ENCODE measurements at places on chromosomes 6 and 20.

DNA sequence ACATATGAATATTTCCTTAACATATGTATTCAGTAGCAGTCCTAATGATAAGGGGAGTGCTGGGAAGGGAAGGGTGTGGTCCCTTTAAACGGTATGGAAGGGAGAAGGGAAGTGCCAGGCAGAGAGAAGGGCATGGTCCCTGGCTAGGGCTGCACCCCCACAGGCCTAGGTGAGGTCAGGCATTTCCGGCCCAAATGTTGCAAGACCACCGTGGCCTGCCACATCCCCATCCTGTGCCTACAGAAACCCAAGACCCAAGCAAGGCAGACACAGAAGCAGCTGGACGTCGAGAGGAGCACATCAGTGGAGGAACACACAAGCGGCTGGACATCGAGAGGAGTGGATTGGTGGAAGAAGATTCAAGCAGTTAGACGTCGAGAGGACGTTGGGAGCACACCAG lies 5.9 kb downstream of the RRAGD start:
- no peak for DNase-seq

DNA sequence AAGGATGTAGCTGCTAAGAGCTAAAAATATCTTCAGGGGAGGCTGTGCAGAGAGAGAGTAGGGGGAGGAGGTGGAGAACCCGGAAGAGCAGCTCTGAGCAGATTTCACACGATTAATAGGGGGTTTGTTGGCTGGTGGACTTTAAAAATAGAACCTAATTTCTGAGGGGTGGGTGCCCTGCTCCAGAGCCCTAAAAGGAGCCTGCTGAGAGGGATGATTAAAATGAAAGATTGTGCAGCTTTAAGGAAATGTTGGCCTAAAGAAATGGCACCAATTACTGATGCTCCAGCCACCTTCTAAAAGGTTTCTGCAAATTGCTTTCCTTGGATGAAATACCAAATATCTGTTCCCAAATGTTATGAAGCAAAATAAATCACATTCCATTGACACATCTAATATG lies 202.8 kb upstream of the BTBD3 start:
- no peak for DNase-seq

GRCh38 chr6:44289726-44290260 lies 19.5 kb downstream of the TMEM151B start:
- DNase-seq, result no peak

DNA sequence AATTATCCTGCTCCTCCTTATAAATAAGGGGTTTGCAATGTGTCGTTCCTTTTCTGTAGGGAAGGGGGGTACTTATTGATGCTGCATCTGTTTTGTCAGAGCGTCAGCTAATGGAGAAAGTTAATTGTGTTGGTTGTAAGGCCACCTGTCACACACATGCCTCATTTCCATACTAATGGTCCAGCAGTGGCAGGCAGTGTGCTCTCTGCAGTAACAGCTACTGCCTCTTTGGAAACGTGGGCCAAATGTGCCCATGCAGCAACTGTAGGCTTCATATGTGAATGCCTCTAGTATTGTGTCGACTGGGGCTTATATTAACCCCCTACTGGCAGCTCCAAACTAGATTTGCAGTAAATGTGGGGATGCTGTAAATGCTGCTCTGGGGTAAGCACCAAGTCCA lies 56.3 kb upstream of the OLIG3 start:
- no peak for DNase-seq

DNA sequence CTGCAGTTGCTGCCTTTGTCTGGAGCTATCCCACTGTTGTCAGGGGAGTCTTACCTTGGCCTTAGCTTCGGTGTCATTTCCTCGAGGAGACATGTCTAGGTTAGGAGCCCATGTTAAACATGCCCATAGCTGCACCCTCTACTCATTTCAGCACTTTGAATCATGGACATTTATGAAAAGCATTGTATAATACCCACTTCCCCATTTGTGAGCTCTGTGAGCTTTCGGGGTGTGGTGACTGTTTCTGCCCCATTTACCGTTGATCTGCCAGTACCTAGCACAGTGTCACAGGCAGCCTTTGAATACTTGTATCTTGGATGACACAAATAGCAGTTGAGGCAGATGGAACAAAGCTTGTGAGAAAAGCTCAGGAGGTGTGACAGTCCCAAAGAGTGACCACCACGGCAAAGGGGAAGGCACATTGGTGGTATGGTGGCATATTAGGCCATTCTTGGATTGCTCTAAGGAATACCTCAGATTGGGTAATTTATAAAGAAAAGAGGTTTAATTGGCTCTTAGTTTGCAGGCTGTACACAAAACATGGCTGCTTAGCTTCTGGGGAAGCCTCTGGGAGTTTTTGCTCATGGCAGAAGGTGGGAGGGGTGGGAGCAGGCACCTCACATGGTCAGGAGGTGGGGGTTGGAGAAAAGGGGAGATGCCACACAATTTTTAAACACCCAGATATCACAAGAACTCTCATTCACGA lies 42.0 kb downstream of the JARID2 start:
- no peak for DNase-seq

GRCh38 chr20:25281541-25281991 lies 33.7 kb downstream of the PYGB start:
- DNase-seq, result no peak

- no peak for DNase-seq
Measured at GRCh38 chr6:125922322-125922860, 34.2 kb upstream of the HINT3 start.

- peak; percentile 63 for DNase-seq
Measured at GRCh38 chr6:18053078-18053477, 65.6 kb upstream of the KIF13A start.

DNA sequence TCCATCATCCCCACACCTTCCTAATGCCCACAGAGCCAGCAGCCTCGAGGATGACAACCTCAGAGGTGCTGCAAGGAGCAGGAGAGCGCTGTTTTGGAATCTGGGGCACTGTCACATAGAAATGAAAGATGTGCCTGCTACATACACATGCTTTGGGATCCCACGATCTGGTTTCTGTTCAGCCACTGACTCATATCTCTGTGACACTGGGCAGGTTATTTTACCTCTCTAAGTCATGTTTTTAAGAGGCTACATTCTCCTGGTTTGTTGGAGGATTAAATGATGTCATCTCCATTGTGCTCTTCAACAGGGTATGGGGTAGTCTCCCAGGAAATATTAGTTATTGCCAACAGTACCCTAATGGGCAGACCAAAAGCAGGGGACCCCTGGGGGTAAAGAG lies 32.6 kb upstream of the TAB2 start:
- DNase-seq, result no peak

DNA sequence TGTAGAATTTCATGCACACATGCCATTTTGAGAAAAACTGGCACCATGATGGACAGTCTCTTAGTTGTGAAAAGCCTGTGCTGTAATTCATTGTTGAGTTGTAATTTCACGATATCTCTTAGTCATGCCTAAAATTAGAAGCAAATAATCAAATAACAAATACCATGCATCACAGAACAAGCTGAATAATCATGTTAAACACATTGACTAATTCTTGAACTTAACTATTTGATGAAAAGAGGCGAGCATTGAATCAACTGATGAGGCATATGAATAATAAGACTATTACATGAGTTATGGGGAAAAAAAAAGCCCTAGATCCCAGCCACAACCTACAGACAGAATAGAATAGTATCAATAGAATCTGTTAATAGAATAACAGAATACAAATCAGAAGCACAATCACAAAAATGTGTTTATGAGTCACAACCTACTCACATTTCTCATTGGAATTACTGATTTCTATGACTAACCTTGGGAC lies 14.2 kb upstream of the RNF217 start:
- no peak for DNase-seq

DNA sequence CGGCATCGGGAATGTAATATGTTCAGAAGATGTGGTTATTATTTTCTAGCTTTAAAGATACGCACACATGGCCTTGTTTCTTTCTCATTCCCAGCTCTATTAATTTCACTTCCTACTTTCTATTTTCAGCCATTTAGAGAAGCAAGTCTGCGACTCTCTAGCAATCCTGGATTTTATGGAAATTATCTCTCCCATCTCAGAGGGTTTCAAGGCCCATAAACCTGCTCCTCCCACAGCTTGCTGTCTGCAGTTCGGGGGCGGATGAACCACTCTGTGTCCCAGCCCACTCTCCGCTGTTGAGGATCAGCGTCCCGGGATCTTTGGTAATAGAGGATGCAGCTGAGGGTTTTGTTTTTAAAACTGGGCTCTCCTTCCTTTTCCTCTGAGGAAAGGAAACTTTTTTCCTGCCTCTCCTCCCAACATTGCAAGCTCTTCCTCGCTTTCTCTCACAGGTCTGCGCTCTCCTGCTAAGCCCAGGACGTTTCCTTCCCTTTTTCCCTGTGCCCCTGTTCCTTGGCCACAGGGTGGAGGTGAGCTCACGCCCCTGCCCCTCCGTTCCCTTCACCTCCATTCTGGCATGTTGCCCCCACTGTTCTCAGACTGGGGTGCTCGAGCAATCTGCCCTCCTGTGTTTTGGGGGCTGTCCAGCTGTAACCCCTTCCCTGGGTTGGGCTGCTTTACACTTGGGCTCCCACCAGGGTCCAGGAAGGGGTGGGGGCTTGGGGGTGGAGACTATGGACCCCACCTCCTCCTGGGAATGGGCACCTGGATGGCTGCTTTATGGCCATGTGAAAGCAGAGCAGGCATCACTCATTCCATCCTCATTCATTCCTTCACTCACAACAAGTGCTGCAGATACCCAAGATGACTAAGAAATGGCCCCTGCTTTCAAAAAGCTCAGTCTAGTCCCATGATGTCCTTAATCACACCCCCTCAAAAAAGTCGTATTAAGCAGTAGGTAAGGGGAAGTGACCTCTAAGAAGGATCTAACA lies 54.9 kb downstream of the ZBTB9 start:
- no peak for DNase-seq

GRCh38 chr20:44603327-44603726 lies 20.9 kb downstream of the PKIG start:
- no peak for DNase-seq

DNA sequence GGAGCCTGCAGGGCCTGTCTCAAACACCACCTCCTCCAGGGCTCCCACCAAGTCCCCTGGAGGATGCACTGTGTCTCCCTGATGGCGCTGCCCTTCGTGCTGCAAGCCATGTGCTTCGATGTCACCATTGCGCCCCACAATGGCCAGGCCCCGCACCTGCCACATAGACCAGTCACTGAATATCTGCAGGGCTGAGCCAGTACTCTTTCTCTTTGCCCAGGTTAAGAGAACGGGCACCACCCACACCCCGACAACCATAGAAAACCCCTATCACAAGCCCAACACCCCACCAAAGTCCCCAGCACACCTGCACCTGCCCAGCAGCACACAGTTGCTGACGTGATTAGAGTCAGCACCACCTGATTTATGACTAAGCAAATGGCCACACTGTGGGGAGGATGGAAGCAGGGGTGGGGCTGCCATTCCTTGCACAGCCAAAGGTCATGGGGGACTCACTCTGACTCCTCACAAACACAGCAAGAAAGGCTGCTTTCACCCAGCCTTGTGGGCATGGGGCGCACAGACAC lies 104.3 kb downstream of the SLC23A2 start:
- DNase-seq, result no peak

DNA sequence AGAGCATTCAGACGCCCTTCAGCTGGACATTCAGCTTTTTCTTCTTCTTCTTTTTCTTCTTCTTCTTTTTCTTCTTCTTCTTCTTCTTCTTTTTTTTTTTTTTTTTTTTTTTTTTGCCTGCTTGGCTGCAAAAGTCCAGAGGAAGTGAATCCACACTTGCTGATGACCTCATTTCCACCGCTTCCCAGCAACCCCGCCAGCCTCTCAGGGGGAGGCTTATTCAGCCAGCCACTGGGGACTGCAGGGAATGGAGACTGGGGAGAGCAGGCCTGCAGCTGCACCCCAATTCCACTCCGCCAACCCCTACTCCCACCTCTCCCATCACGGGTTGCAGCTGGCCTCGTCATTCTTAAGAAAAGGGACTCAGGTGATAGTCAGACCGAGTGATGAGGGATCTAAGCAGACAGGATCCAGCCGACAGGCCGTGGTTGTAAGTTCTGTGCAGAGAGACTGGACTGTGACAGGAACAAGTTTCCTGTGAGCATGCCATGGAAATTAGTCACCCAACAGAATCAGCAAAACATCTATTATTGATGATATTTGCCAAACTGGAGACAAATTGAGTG lies 59.0 kb upstream of the QKI start:
- no peak for DNase-seq

DNA sequence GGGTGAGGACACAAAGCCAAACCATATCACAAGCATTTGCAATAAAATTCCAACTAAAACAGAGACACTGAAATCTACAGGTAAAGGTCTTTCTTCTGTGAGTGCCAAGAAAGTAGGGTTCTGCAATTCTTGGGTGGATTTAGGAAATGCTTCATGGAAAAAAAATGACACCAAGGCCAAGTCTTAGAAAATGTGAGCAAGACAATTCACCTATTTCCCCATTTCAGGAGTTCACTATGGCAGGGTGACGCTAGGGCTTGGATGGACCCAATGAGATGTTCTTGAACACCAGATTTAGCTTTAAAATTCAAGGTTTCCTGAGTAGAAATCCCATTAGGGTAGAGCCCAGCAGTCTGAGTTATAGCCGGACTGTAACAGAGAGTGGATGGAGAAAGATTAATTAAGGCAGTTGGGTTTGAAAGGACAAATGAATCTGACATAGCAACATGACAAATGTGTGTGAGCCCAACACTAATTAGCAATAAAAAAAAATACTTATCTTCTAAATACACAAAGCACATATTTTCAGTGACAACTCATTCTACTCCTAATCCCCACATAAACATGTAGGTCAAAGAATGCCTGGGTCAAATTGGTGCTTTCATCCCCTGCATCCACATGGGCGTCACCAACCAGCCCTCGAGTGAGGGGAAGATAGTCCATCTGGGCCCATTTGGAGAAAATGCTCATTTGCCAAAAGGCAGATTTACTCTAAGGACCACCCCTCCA lies 180.4 kb upstream of the JARID2 start:
- DNase-seq, result peak; percentile 71

GRCh38 chr6:140095532-140095931 lies 721.1 kb upstream of the CITED2 start:
- DNase-seq, result no peak

GRCh38 chr20:25008388-25009217 lies 16.1 kb upstream of the APMAP start:
- no peak for DNase-seq
